ENCODE measurements at places on chromosomes 4 and X.

- no peak for DNase-seq
These were observed 275.0 kb upstream of the CTSO start for GRCh38 chr4:156228676-156229075.

GRCh38 chr4:131509521-131509920 lies 1639.6 kb upstream of the PCDH10 start:
- DNase-seq = no peak

- no peak for DNase-seq
These were observed 161.1 kb upstream of the NAP1L5 start for GRCh38 chr4:88858752-88859151.

- no peak for DNase-seq
These were observed 43.0 kb upstream of the CDKN2AIP start for GRCh38 chr4:183401473-183401872.

GRCh38 chr4:82947498-82947897 lies 47.0 kb downstream of the THAP9 start:
- DNase-seq = no peak

DNA sequence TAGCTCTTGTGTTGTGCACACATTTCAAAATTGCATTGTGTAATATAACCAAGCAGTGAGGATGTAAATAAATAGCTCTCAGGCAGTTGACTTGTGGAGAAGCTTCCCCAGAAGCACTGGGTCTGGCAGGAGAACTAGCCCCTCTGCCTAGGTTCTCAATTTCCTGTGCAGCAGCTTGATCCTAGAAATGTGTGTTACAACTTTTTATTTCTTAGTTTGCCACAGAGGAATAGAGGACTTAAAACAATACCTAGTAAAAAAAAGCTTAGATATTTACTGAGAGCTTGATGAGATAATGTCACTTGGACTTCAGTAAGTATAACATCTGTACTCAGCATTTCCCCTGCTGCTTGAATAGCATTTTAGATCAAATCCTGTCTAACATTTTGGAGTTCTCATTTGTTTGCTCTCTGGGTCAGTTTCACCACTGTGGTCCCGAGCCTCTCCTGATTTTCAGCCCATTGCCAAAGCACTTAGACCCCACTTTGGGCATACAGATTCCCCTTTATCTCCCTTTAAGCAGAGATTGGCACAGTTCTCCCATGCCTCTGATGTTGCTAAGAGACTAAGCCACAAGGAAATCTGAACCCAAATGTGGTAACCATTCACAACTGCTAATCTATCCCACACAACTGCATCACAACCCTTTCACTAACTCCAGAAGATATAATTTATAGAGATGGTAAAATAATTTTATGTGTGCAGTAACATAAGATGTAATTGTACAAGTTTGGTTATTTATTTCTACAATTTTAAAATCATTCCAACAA lies 98.2 kb upstream of the NRK start:
- DNase-seq = peak; percentile 9

DNA sequence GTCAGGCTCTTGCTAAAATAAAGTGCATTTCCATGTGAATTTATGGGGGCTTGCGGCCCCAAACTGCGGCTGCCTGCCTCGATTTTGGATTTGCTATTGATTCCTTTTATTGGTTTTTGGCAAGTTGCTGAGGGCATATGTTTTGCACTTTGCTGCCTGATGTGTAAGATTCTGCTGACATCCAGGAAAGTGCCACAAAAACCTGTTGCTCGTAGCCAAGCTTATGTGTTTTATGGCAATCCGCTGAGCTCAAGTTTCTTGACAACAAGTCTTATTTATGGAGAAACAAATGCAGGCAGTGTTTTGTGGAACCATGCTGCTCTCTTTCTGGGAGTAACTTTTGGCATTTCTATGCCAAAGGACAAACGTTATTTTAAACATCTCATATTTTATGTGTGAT lies 97.3 kb upstream of the DDIT4L start:
- no peak for DNase-seq

- no peak for DNase-seq
These were observed 57.8 kb downstream of the SPATA4 start for GRCh38 chr4:176137631-176138030.

GRCh38 chr4:101171747-101172146 lies 175.6 kb downstream of the PPP3CA start:
- DNase-seq = no peak

DNA sequence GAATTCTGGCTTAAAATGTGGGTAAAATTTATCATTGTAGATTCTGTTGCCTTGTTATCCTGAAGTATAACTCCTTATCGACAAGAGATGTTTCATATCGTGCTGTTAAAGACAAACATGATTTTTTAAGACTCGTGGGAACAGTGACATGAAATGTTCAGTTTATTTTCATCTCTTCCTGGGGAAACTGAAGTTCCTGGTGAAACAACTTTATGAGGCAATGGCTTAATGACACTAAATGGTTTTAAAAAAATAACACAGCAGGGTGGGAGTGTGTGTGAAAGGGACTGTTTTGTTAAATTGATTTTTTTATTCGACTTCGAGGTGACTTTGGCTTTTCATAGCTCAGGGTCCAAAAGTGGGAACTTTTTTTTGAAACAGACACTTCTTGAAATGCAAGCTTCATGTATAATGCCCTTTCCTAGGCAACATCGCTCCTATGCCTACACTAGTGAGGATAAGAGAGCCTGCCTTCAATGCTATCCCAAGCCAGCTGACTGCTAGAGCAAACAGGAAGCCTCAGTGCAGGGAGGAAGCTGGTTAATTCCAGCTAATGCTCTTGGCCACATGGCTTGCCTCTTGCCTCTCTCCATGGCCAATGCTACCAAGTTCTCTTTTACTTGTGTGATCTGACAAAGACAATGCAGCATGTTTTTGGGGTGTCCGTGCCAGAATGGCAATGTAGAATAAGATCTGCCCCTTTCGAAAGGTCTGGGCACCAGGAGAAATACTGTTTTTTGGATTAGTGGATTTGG lies 80.9 kb upstream of the PLAC1 start:
- DNase-seq = no peak

DNA sequence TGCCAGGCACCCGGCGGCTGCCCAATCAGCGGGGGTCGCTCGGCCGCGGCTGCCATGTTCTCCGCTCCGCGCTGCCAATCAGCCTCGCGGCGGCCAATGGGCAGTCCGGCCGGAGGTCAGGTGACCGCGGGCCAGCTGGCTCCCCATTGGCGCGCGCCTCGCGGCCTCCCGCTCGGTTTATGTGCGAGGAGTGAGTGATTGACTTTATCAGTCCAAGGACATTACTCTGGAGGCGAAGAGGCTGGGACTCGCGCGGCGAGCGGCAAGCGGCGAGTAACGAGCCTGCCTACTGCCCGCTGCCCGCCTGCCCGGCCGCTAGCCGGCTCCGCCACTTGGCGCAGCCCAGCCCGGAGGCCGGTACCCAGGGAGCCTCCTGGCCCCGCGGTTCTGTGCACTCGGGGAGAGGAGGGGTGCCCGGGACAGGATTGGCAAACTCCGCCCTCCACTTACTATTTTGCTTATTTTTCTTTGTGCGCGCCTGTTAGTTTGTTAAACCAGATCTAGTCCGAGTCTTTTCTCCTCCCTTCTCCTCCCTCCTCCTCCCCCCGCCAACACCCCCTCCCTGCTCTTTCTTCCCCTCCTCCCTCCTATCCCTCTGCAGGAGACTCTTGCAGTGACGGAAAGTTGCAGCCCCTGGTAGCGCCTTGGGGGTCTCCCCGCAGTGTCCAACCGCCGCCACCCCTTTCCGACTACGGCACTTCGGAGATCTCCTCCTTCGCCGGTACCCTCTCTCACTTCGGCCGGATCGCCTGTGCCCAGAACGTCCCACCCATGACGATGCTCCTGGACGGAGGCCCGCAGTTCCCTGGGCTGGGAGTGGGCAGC lies at the start of gene ZIC3:
Gene ZIC3 (plus strand): TSS at position 207 of the 825 bp plus-strand sequence. CDS start 565 bp downstream, at position 772.
- DNase-seq = peak; percentile 33

DNA sequence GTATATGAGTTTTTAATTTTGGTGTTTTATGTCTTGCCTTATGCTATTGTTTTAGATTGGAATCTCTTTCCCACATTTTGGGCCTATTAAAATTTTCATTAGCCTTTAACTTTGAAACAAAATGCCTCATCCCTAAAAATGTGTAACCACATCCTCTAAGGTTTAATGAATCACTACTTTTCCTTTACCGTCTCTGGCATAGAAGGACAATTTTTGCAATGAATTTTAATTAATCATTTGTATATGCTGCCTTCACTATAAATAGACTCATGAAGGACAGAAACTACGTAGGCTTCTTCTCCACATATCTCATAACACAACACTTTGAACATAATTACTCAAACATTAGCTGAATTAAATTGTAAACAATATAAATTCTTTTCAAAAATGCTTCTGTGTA lies 421.5 kb downstream of the NLGN4X start:
- DNase-seq = no peak

GRCh38 chrX:10414156-10414824 lies 206.1 kb downstream of the MID1 start:
- DNase-seq = no peak

GRCh38 chr4:182023469-182023868 lies 219.7 kb upstream of the TENM3 start:
- no peak for DNase-seq

Measured in H4 (cell line).